ENCODE measurements at places on chromosomes 7 and 10.

DNA sequence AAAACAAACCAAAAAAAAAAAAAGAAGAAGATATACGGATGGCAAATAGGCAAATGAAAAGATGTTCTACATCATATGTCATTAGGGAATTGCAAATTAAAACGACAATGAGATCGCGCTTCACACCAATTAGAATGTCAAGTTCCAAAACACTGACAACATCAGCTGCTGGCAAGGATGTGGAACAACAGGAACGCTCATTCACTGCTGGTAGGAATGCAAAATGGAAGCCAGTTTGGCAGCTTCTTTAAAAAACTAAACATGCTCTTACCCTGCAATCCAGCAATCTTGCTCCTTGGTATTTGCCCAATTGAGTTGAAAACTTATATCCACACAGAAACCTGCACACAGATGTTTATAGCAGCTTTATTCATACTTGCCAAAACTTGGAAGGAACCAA lies 34.8 kb downstream of the CALML5 start:
- no peak for DNase-seq

DNA sequence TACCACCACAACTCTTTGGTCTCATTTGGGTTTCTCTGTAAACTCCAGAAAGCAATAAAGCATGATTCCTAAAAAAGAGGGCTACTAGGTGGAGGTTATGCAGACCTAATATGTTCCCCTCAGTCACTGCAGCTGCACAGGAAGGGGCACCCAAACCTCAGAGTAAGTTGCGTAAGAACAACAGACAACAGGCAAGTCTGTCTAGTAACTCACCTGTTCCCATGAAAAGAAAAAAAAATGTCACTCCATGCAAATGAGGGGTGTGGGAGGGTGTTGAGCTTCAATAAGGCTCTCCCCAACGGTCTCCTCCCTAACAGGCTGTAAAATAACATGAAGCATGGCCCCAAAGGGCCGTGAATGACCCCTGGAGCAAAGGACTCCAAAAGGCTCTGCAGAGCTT lies 461.4 kb downstream of the KCNMA1 start:
- DNase-seq: no peak

DNA sequence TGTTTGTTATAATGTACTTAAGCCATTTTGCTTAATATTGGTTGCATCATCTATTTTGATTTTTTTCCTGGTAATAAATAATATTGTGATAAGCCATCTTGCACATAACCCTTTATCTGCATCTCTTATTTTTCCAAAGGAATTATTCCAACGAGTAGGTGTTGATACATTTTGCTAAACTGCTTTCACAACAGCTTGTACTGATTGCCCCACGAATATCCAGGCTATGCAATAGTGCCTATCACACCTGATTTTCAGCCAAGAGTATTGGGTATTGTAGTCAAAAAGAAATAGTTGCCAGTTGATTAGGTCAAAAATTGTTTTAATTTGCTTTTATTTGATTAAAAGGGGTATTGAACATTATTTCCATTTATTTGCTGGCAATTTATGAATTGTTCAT lies 20.7 kb downstream of the CREB5 start:
- DNase-seq: no peak

DNA sequence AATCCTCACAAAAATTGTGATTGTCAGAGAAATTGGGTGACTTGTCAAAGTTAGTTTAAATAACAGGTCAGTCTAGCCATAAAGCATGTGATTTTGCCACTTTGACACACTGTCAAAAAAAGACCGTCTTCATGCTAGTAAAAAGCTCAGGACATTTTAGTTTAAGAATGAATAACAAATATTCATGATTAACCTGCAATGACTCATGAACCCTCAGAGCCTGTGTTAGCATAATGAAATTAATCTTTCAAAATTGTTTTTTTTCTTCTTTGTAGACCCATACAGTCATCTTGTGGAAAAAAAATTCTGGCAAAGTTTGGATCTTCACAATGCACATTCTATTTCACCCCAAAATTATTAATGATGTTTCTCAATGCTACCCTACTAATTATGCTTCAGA lies 255.2 kb upstream of the POT1 start:
- no peak for DNase-seq

DNA sequence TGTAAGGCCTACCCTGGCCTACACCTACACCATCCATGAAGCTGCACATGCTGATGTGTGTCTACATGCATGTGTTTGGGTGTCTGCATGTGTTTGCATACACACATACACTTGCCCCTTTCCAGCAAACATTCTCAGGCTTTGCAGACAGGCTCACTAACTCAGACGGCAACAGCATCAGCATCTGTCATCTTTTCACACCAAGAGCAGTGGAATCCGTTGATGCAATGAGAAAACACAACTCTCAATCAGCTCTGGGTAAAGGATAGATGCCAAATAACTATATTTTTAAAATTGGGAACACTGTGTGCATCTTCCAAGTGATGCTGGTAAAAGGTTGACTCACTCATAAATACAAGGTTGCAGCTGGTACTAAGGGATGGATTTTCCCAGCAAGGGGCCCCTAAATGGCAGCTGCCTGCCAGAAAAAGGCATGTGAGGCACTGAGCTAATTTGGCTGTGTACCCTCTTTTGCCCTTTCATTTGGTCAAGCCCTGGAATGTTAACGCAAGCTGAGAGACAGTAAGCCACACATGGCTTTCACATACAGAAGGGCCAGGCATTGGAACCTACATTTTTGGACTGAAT lies 296.3 kb upstream of the NPSR1 start:
- no peak for DNase-seq

GRCh38 chr7:153934629-153935028 lies 117.6 kb upstream of the DPP6 start:
- DNase-seq: no peak

- DNase-seq: no peak
These were observed 58.3 kb downstream of the VCL start for GRCh38 chr10:74056050-74056818.

- no peak for DNase-seq
These were observed at the start of gene CDHR3 for GRCh38 chr7:105963038-105963667. CDHR3 (plus strand) TSS chr7:105963264; CDS start chr7:105963319, 55 bp downstream.

- DNase-seq: no peak
These were observed 201.2 kb downstream of the SNX10 start for GRCh38 chr7:26492816-26493215.

GRCh38 chr10:132058111-132058745 lies 7.5 kb upstream of the JAKMIP3 start:
- no peak for DNase-seq

DNA sequence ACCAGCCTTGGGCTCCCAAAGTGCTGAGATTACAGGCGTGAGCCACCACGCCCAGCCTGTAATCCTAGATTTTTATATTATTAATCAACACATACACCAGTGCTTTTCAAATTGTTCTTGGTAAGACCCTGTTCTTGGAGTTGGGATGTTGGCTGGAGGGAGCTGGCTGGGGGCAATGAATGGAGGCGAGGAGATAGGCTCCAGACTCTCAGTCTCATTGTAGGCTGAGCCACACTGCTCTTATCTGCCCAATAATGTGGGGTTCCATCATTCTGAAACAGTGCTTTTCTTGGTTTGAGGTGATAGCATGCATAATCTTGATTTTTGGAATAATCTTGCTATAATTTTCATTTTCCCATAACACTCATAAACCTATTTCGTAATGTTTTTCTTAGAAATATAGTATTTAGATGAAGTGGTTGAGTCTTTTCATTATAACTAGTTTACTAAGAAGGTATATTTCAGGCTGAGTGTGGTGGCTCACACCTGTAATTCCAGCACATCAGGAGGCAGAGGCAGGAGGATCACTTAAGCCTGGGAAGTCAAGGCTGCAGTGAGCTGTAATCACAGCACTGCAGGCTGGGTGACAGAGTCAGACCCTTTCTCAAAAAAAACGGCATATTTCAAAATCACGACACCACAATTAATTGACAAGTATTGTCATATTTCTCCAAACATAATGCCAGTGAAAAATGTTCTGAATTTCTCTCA lies 65.1 kb upstream of the LYZL2 start:
- no peak for DNase-seq

DNA sequence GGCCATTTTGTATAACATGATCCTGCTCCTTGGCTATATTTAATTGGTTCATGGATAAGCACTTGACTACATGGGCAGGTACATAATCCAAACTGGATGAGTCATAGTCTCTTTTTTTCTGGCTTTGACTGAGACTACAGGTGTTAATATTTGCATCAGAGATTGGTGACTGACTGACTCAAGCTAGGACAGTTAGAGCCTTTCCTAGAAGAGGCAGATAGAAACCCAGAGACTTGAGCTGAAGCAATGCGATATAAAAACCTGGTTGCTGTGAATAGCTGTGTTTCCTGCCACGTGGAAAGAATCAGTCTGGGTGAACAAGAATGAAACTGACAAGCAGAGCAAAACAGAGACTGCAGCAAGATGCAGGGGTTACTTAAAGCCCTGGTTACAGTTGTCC lies 81.0 kb downstream of the SAMD9 start:
- no peak for DNase-seq

- DNase-seq: no peak
These were observed 119.0 kb downstream of the ATE1 start for GRCh38 chr10:121808835-121809234.

GRCh38 chr10:50347394-50347802 lies 96.1 kb upstream of the ASAH2 start:
- no peak for DNase-seq

GRCh38 chr7:111172564-111173257 lies 81.8 kb downstream of the LRRN3 start:
- DNase-seq: no peak

- DNase-seq: no peak
These were observed 16.0 kb upstream of the SLC29A3 start for GRCh38 chr10:71302874-71303568.

DNA sequence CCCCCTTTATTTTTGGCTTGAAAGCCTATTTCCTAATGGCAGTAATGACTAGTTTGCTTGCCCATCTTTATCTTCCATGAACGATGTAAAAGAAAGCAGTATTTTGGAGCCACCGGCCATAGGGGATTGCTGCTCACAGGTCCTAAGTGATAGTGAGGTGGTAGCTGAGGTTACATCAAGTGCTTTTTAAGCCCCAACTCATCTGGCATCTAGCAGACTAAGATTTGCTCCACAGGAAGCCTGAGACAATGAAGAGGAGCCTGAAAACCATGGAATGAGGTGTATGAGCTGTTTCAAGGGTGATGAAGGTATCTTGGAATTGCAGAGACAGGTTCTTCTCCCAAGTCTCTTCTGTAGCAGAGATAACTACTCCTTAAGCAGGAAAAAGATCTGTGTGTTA lies 496.3 kb downstream of the XPNPEP1 start:
- DNase-seq: no peak

GRCh38 chr7:44771358-44771757 lies 22.7 kb downstream of the ZMIZ2 start:
- DNase-seq: no peak

DNA sequence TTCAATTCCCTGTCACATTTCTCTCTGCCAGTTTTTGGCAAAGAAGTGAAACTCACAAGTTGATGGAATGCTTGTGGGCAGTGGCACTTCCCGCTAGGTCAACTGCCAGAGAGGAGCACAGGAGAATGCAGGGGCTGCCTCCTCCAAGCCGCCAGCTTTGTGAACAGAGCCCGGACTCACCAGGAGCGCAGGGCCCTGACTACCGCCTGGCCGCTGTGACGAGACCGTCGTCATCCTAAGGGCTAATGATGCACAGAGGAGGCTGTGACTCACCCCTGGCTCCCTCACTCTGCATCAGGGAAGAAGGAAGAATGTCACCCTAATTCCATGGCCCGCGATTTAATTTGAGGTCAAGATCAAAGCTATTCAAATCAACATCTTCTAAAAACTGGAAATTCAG lies 123.9 kb downstream of the TAX1BP1 start:
- DNase-seq: no peak

DNA sequence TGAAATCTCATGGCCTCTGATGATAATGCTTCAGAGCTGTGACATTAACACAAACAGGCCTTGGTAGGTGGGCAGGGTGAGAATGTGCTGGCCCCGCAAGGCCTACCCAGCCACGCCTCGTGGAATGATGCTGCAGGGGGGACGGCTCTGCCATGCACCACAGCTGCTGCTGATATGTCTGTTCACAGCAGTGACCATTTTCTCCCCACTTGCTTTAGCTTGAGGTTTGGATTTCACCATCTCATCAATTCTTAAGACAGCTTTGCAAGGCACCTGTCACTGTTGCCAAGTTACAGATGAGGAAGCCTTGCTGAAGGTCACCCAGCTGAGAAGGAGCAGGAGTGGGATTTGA lies 128.3 kb downstream of the PTPN20 start:
- DNase-seq: no peak

GRCh38 chr7:36039243-36039642 lies 113.8 kb upstream of the EEPD1 start:
- DNase-seq: no peak

DNA sequence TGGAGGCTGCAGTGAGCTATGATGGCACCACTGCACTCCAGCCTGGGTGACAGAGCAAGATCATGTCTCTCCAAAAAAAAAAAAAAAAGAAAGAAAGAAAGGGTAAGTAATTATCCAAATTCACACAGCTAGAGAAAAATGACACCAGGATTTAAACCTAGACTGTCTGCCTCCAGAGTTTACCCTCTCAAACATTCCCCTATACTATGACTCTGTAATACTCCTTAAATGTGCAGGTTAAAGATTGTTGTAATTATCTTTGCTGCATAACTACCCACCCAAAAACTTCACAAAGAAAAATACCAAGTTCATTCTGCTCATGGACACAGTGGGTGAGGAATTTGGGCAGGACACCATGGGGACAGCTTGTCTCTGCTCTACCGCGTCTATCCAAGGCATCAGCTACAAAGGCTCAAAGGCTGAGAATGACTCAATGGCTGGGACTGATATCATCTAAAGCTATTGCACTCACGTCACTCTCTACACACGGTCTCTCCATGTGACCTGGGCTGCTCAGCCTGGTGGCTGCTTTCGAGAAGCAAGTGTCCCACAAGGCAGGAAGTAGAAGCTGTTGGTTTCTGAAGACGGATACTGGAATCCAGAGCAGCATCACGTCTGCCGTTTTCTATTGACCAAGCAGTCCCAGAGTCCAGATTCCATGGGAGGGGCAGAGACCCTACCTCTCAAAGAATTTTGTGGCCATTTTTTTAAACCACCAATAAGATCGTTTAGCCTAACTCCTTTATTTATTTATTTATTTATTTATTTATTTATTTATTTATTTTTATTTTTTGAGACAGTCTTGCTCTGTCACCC lies 185.7 kb upstream of the AUTS2 start:
- DNase-seq: no peak

GRCh38 chr10:63054889-63055611 lies 78.1 kb upstream of the NRBF2 start:
- no peak for DNase-seq

DNA sequence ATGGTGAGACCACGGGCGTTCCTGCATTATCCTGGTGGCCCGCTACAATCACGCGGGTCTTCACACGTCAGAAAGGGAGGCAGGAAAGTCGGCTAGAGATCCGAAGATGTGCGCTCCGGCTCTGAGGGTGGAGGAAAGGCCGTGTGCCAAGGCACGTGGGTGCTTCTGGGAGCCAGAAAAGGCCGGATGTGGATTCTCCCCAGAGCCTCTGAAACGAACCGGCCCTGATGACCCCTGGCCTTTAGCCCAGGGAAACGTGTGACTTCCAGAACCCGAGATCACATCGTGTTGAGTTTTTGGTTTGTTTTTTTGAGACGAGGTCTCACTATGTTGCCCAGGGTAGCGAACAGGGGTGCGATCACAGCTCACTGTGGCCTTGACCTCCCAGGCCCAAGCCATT lies 244.2 kb downstream of the ELFN1 start:
- DNase-seq: no peak

- no peak for DNase-seq
These were observed 1.2 kb downstream of the IFIT1B start for GRCh38 chr10:89379103-89379502.

All from stimulated activated CD8-positive, alpha-beta memory T cell treated with anti-CD3 and anti-CD28 coated beads, Interleukin-4, amount 100 ng/mL, for 1 hour (primary cell).